ENCODE measurements at places on chromosomes 11 and 22.

- DNase-seq: no peak
Observed at GRCh38 chr11:10604340-10604748, 35.9 kb upstream of the LYVE1 start.

- peak; percentile 50 for DNase-seq
Observed at GRCh38 chr11:36385121-36385970, 89.3 kb downstream of the PRR5L start.

- no peak for DNase-seq
Observed at GRCh38 chr11:64231546-64231945, 1.2 kb downstream of the DNAJC4 start.

DNA sequence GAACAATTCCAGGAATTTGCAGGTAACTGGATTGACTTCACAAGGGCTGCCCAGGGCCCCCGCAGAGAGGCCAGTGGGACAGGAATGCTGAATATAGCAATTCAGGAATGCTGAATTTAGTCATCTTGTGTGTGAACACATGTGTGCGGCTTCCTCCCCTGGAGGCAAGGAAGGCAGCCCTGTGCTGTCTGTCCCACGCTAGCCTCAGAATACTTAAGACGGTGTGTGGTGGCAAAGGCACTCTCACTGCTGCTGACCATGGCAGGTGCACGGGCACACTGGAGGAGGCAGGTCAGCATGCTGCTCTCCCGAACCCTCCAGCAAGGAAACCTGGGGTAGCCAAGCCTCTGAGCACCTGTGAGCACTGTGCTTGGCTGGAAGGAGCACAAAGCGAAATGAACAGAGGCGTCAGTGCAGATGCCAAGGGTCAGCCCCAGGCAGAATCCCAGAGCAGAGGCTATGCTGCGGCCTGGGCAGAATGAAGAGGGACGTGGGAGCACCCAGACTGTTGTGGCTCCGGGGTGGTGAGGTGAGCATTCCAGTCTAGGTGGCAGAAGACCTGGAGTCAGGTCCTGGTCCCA is 2.7 kb downstream of the GNAZ start:
- no peak for DNase-seq

DNA sequence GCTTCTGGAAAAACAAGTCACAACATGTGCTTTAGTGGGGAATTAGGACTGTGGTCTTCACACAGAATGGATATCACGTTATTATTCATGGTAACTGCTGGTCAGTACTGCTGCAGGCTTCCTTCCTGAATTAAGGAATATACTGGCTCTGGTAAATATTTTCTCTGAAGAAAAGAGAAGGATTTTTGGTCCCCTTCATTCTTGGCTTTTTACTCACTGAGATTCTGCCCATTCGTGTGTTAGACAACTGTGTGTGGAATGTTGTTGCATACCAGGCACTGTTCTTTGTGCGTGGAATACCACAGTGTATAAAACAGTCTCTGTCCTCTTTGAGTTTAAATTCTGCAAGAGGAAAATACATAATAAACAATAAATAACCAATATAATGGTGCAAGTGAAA is 80.3 kb downstream of the ALX4 start:
- DNase-seq: no peak

GRCh38 chr11:73113426-73113825 is 28.7 kb downstream of the FCHSD2 start:
- no peak for DNase-seq

DNA sequence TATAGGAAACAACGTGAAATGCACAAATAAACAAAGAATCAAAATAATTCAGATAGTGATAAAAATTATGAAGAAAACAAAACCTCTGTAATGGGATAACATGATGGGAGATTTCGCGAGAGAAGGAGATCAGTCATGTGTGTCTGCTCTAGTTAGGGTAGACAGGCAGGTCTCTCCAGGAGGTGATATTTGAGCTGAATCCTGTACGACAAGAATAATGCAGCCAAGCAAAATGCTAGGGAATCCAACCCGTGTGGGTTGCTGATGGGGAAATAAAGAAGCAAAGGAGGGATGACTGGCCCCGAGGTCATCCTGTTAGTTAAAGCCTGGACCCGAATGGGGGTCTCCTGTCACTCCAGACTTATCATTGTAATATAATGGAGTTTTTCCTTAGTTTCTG is 16.0 kb downstream of the MAML2 start:
- DNase-seq: no peak

GRCh38 chr11:46555267-46556054 is 38.4 kb downstream of the AMBRA1 start:
- peak; percentile 22 for DNase-seq

DNA sequence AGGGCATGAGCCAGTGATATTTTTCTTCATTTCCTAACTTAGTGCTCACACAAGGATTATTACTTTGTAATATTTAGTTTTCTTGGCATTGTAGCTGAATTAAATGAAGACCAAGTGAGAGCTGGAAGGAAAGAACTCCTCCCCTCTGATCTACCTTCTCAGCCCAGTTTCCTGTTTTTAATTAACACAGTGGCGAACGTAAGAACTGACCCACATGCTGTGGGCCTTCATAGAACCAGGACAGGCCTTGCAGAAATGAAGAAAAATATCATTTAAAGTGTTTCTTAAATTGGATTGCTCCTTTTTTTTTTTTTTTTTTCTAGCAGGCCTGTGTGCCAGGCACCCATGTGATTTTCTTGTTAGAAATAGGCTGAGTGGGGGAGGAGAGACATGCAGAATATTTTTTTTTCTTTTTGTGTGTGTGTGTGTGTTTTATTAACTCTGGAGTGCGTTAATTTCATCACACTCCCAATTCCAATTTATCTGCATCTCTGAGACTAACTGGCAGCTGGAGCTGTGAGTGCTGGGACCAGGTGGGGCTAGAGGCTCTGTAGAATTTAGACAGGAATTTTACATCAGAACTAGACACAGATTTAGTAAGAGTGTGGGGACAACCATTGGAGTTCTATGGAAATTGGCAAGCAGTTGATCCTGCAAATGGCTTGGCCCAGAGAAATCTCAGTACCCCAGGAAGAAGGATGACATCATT is 320.5 kb downstream of the DDX10 start:
- no peak for DNase-seq

GRCh38 chr11:65444314-65445051 is 21.9 kb downstream of the NEAT1 start:
- no peak for DNase-seq

GRCh38 chr22:49760280-49760629 is 67.4 kb downstream of the BRD1 start:
- DNase-seq: no peak

- DNase-seq: no peak
Observed at GRCh38 chr11:94739331-94739730, 28.8 kb upstream of the AMOTL1 start.

DNA sequence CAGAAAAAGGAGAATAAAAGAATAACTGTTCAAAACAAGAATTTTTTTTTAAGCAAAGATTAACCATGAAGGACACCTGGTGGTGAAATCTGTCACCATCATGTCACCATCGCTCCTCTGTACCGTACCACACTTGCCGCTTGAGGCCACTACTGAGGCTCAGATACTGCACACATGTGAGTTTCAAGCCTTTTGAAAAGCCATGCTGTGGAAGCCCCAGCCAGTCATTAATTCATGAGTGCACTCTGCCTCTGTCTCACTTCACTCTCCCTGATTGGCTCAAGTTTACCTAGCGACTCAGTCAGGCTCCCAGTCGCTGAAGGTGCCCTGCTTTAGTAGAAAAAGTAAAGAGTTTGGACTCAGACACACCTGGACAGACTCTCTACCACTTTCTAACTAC is 6.6 kb upstream of the MS4A12 start:
- no peak for DNase-seq

DNA sequence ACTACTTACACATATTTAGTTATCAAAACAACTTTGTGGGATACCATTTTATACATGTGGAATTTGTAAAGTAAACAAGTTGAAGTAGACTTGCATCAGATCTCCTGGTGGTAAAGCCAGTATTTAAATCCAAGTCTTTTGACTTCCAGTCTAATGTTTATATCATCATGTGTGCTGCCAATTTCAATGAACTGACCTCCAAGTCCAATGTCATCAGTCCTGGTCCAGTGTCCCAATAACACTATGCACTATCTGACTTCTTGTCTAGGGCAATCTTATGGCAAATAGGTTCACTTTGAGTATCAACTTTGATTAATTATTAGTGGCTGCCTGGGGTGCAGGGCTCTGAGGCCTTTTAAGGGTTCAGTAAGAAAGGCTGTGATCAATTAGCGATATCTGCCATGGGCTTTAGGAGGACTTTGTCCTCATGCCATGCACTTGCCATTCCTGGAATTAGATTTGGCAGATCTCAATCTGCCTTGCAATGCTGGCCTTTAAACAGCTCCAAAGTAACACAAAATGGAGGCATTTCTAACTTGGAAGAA is 9.6 kb upstream of the PTS start:
- no peak for DNase-seq

GRCh38 chr22:19943082-19944026 is 1.7 kb upstream of the TXNRD2 start:
- DNase-seq: peak; percentile 80

- DNase-seq: no peak
Observed at GRCh38 chr11:65964906-65965305, 3.4 kb downstream of the SART1 start.

- no peak for DNase-seq
Observed at GRCh38 chr11:122141725-122142124, 25.7 kb upstream of the BLID start.

DNA sequence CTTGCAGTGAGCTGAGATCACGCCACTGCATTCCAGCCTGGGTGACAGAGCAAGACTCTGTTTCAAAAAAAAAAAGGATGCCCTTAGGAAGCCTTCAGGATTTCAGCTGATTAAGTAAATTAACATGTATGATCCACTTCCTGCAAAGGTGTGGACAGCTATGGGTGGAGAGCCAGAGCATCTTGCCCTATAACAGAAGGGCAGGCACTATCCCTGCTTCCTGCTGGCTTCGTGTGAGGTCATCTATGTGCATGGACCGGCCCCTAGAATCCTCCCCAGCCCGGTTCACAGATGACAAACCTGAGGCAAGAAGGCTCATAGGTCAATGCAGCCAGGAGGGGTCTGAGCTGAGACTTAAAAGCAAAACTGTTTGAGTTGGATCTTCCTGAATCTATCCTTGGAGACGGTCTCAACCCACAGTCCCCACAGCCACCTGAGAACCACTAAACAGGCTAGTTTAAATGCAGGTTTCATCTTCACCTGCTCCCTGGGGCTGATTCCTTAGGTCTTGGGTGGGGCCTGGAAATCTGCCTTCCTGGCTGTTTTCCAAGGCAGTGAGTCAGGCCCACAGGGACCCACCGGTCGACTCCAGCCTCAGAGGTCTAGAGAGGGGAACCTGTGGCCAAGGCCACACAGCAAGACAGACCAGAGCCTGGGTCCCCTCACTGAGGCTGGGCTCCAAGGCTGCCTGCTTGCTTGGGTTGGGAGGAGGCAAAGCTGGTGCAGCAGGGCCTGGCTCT is 55.2 kb upstream of the MPEG1 start:
- DNase-seq: no peak

DNA sequence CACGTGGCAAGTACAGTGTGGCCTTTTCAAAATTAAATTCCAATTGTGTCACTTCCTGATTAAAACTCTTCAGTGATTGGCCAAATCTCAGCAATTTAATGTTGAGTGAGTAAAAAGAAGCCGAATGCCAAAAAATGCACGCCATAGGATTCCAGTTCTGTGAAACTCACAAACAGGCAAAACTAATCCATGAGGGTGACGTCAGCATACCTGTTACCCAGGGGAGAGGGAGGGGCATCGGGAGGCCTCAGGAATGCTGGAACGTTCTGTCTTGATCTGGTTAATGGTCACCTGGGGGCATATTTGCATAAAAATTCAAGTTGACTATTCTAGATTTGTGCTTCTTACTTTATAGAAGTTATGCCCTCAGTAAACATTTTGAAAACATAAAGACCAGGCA is 39.9 kb upstream of the RAB1B start:
- no peak for DNase-seq

- peak; percentile 48 for DNase-seq
Observed at GRCh38 chr11:107898270-107898669, 30.0 kb upstream of the RAB39A start.

Measured in astrocyte of the cerebellum (primary cell).